ENCODE measurements at places on chromosomes 1 and 21.

- no peak for DNase-seq
These were observed 32.4 kb upstream of the BSDC1 start for GRCh38 chr1:32426489-32427255.

GRCh38 chr1:20992322-20993056, 184.2 kb downstream of the EIF4G3 start:
- DNase-seq: no peak

DNA sequence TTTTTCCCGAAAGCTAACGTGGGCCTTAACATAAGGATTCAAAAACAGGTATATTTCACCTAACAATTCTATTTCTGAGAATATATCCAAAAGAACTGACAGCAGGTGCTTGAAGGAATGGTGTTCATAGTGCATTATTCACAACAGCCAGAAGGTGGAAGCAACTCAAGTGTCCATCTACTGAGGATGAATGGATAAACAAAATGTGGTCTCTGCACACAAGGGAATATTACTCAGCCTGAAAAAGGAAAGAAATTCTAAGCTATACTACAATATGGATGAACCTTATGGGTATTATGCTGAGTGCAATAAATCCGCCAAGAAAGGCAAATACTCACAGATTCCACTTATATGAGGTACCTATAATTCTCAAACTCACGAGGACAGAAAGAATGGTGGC, 6.1 kb upstream of the RIPPLY3 start:
- DNase-seq: no peak

DNA sequence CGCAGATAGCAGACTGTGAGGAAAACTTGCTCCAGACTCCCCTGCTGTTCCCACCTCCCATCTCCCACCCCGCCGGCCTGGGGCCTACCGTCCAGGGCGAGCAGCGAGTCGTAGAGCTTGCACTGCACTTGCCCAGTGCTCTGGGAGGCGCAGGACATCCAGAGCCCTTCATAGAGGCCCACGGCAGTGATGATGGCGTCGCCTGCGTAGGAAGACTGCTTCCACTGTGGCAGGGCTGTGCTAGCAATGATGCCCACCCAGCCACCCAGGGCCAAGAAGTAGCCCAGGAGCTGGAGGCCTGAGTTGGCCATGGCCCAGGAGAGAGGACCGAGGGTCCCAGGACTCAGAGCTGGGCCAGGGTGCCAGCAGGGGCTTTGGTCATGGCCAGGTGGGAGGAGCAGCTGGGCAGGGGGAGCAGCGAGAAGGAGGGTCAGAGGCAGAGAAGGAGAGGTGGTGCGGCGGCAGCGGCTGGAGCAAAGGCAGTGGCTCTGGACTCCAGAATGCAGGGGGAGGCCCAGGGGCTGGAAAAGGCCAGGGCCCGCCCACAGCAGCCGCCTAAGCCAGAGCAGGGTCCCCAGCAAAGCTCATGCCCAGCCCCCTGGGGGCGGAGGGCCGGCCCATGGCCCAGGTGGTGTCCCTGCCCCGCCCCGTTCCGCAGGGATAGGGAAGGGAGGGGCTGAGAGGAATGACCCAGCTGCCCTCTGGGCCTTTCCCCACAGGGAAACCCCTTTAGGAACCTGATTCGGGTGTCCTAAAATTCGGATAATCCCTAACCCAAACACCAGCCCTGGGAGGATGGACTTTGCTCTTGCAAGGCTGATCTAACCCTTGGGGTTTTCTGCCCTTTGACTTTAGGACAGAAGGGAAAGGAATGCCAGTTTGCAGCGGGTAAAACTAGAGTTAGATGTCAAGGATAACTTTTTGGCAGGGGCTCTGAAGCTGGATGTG, at the start of gene CLDN19:
Gene CLDN19 (minus strand): TSS at position 484 of the 948 bp plus-strand sequence. CDS start 173 bp downstream, at position 311.
- DNase-seq: no peak

DNA sequence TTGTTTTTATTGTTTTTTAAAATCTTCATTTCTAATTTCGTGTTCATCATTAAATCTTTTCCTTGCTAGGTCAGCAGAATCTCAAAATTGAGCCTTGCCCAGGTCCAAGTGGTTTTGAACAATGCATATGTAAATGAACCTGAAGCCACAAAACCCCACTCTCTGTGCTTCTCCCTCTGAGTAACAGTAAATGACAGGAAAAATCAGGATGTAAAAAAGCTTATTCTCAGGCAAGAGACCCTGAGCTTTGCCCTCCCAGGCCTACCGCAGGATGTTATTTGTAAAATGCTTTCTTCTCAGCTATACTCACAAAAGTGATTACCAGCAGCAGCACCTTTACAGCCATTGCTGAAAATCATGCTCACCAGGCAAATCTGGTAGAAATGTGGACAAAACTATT, 47.6 kb downstream of the TYW3 start:
- DNase-seq: no peak

DNA sequence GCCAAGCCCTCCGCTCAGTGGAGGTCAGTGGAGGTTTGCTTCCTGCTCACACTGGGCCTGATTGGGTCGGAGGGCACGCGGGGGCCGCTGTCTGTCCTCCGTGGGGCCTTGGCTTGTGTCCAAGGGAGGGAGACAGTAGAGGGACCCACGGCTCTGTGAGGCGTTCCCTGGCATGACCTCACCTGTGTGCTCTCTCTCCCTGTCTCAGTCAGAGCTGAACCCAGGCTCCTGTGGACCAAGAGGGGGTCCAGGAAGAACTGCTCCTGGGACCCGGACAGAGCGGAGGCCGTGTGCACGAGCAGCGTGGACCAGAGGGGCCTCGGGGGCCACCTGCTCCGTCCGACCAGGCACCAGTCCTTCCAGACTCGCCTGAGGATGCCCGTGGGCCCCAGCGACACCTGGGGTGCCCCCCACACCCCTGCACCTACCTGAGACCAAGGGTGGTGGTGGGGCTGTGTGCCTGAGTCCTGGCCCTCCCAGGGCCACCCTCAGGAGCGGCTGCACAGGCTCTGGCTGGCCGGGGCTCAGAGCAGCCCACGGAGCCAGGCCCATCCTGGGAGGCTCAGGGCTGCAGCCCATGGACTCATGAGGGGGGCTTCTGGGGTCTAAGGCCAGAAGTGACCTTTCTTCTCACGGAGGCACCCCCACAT, 13.3 kb upstream of the TTLL10 start:
- no peak for DNase-seq

GRCh38 chr21:33212159-33212851, 17.4 kb upstream of the IFNAR2 start:
- no peak for DNase-seq

- no peak for DNase-seq
These were observed 23.7 kb downstream of the KIAA1614 start for GRCh38 chr1:180936110-180937011.
